SJCRH30 (cell line): ENCODE measurements at places on chromosomes 13 and 19.

DNA sequence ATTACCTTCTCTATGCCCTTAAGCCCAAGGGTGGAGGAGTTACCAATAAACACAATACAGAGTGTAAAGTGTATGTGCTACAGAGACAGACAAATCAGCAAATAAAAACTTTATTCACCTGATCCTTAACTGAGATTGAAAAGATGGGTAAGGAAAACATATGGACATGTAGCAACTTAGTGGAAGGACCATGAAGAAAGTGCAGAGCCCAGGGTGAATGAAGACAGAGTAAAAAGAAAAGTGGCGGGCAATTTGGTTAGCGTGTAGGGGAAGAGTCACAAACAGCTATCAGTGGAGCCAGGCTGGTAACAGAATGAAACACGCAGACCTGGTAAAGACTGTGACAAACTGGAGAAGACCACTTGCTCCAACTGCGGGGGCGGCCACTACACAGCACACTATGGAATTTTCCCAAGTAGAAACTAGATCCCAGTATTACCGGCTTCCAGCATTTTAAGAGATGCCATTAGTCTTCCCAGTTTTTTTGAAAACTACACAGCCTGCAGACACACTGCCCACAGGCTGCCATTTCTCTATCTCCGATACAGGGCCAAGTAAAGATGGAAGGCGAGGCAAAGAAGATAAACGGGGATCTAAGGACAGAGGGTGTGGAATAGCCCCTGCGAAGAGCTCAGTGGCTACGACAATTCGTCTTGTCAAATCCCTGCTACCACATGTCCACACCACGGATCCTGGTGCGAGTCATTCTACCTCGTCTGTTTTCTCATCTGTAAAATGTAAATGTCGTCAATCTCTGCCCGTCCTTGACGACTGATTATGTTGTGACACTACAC, 1.2 kb downstream of the UQCRFS1 start:
- no peak for DNase-seq

DNA sequence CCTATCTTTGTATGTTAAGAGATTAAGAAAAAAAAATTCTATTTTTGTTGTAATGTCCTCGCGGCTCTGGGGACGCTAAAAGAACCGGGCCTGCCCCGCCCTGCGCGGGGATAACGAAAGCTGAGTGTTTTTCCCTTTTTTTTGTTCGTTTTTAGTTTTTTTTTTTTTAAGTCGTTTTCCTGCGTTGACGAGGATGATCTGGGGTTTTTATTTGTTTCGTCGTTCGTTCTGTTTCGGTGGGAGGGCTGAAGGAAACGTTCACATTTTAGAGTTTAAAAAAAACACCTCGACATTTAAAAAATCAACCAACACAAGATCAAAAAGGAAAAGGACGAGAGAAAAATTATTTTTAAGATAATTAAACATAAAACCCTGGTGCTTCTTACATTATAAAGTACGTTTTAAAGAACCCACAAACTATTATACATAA, 5.6 kb downstream of the LYL1 start:
- no peak for DNase-seq

- DNase-seq: no peak
Measured at GRCh38 chr13:109816808-109817203, 30.4 kb upstream of the IRS2 start.

- DNase-seq: peak; percentile 95
Measured at GRCh38 chr13:30862707-30863106, 43.4 kb upstream of the MEDAG start.

GRCh38 chr13:36038785-36039555, 92.2 kb downstream of the DCLK1 start:
- DNase-seq: no peak

DNA sequence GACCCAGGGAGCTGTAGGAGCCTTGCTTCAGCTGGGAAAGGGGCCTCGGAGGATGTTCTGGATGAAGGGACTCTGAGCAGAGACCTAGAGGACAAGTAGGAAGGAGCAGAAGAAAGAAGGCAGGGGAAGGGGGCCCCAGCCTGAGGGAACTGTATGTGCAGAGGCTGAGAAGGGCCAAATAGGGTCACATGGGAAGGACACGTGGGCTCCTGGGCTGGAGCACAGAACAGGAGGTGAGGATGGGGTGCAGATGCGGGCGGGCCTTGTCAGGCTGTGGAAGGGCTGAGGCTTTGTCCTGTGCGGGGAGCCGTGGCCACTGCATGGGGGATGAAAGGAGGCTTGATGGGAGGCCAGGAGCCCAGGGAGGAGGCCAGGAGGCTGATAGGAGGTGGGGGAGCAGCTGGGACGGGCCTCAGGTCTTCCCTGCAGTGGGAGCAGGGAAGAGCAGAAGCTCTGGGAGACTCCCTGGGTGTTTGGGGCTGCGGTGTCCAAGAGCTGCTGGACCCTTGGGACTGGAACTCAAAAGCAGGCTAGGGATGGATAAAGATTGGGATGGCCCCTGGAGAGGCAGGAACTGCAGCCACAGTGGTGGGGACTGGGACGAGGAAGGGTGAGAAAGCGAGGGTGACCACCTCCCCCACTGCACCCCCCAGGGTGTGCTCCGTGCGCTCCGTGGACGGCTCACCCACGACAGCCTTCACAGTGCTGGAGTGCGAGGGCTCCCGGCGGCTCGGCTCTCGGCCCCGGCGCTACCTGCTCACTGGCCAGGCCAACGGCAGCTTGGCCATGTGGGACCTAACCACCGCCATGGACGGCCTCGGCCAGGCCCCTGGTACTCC, 11.4 kb upstream of the LTBP4 start:
- no peak for DNase-seq

- DNase-seq: no peak
Measured at GRCh38 chr13:23477101-23477500, 43.6 kb upstream of the SACS start.

DNA sequence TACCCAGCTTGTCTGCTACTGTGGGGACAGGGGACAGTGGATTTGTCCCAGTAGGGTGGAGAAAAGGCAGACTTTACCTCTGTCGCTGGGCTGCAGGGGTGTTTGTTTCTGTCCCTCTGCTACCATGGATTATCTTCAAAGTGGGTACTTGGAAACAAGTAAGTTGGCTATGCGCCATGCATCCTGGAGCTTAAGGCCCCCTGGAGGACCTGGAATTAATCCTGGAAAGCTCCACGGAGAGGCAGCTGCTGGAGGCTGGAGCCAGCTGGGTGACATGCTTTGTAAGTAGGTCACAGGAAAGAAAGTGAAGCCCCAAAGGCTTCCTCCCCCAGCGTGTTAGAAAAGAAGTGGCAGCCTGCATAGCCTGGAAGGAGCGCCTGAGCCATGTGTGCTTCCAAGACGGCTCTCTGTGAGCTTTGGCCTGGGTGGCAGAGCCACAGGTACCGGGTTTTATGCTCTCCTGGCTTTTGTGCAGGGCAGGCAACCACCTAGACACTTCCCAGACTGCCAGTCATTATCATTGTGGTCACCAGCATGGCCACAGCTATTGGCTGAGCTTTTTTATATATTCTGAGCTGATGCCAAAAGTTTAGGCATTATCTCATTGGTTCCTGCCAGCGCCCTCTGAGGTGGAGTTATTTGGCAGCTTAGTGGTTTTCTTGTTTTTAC, 9.5 kb downstream of the B3GLCT start:
- peak; percentile 99 for DNase-seq

- DNase-seq: peak; percentile 68
Measured at GRCh38 chr13:33494596-33495204, 209.1 kb upstream of the STARD13 start.

- DNase-seq: peak; percentile 48
Measured at GRCh38 chr19:52190487-52191293, 838 bp downstream of the PPP2R1A start.
